ENCODE measurements at places on chromosomes 16 and 17. TPM values are rescaled to one million over a fixed set of nuclear protein-coding genes. Genes with fewer than 3 reads are reported as not detected.
A peak's percentile ranks its signal among the peaks of the same experiment; 100 is the strongest.

DNA sequence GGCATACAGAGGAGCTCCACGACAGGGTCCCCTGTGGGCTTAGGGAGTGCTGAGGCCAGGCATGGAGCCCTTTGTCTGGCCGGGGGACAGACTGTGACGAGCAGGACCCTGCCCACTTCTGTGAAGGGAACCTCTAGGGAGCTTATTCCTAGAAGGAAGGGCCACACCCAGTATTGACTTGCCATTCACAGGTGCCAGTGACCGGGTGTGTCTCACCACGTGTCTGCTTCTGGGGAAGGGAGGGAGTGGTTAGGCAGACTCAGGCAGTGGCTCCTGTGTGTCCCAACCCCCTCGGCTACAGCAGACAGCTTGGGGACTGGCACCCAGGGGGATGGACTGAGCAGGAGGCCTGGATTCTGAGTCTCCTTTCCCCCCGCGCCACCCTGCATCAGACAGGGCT lies 57.2 kb downstream of the SOCS1 start:
- DNase-seq, result no peak

DNA sequence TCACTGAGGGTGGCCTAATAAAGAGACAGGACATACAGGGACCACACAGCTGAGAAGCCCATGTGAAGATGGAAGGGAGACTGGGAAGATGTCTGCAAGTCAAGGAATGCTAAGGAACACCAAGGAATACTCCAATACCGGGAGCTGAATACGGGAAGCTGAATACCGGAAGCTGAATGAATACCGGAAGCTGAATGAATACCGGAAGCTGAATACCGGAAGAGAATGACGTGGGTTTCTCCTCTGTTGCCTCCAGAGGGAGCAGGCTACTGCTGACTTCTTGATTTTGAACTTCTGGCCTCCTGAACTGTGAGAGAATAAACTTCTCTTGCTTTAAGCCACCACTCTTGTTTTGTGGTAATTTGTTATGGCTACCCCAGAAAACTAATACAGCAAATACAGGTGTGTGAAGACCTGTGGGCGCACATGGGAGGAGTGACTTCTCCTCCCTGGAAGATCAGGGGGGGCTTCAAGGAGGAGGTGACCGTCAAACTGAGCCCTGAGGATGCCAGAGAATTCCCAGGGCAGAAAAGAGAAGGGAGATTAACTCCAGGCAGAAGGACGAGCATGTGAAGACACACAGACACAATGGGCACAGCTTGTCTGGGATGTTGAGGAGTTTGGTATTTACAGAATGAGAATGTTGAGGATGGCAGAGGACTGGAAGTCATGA lies 259.9 kb downstream of the IRF8 start:
- no peak for DNase-seq

- no peak for DNase-seq
These were observed 4.0 kb downstream of the NUPR1 start for GRCh38 chr16:28534542-28535373.

DNA sequence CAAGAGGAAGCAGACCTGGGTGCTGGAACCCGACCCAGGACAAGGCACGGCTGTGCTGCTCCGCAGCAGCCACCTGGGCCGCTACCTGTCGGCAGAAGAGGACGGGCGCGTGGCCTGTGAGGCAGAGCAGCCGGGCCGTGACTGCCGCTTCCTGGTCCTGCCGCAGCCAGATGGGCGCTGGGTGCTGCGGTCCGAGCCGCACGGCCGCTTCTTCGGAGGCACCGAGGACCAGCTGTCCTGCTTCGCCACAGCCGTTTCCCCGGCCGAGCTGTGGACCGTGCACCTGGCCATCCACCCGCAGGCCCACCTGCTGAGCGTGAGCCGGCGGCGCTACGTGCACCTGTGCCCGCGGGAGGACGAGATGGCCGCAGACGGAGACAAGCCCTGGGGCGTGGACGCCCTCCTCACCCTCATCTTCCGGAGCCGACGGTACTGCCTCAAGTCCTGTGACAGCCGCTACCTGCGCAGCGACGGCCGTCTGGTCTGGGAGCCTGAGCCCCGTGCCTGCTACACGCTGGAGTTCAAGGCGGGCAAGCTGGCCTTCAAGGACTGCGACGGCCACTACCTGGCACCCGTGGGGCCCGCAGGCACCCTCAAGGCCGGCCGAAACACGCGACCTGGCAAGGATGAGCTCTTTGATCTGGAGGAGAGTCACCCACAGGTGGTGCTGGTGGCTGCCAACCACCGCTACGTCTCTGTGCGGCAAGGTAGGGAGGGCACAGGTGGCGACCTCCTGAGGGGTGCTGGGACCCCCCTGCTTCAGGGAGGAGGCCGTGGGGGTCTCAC lies 667 bp downstream of the FSCN2 start:
- no peak for DNase-seq

DNA sequence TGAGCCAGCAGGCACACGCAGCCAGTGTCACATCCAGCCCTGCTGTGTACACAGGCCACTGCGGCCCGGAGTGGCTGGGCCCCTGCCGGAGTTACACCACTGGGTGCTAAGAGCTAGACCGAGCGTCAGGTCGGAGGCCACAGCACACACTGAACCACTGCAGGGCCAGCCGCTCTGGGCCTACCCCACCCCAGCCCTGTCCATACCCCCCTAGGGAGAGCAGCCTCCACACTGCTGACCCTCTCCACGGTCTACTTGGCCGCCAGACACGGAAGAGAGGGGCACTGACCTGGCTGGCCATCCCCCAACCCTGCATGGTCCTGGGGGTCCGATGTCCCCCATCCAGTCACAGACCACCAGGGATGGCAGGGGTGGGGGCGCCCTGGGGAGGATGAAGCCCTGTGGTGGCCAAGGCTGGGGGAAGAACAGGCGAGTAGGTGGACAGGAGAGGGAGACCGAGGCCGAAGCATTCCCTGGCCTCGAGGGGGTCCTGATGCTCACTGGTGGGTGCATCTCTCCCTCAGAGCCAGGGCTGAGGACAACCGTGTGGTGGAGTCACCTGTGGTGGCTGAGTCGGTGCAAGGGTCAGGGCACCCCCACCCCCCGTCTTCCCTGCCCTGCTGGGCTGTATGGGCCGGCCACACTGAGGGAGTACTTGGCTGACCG lies 34.9 kb upstream of the ZC3H18 start:
- no peak for DNase-seq

DNA sequence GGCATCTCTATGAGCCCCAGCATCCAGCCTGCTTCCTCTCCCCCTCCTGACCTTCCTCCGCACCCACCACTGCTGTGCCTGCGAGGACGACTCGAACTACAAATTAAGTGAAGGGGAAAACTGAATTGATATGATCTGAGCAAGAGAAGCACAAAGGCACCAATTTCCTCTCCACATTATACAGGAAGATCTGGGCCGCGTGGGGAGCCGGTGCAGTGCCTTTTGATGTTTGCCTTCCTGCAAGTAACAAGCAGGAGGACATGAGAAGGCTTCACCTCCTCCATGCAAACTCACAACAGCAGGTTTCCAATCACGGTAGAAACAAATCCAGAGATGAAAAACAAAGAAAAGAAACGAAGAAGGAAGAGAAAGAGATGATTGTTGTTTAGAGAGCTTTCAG lies 57.8 kb upstream of the MMP2 start:
- no peak for DNase-seq

- no peak for DNase-seq
These were observed 4.9 kb downstream of the IQCK start for GRCh38 chr16:19722981-19723380.

DNA sequence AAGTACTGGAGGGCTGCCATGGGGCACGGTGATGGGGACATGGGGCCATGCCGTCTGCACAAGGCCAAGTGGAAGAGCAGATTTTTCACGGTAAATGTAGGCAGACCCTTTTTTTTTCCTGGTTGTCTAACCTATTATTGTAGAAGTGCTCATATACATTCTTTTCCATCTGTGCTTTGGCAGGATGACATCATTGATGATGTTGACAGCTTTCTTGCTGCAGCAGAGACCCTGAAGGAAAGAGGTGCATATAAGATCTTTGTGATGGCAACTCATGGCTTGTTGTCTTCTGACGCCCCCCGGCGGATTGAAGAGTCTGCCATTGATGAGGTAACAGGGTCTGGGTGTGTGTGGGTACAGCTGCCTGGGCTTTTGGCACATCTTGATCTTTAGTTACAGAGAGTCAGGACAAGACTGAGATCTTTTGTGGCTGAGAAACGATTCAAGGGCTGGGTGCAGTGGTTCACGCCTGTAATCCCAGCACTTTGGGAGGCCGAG lies 23.3 kb upstream of the SLC5A10 start:
- no peak for DNase-seq

DNA sequence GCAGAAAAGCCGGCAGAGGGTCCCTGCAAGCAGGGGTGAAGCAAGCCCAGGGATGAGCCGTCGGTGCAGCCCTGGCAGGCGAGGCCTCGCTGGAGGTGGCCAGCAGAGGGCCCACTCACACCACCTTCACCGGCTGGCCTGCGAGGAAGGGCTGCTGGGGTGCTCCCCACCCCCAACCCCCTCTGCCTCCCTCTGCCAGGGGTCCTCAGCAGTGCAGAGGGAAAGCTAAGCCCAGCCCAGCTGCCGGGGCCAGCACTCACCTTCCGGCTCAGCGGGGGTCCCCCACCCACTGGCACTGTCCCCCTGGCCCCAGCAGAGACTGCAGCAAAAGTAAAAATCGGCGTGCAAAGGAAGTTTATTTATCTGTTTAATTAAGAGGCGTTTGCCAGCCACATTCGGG lies 113.4 kb downstream of the ENGASE start:
- DNase-seq, result peak; percentile 58

DNA sequence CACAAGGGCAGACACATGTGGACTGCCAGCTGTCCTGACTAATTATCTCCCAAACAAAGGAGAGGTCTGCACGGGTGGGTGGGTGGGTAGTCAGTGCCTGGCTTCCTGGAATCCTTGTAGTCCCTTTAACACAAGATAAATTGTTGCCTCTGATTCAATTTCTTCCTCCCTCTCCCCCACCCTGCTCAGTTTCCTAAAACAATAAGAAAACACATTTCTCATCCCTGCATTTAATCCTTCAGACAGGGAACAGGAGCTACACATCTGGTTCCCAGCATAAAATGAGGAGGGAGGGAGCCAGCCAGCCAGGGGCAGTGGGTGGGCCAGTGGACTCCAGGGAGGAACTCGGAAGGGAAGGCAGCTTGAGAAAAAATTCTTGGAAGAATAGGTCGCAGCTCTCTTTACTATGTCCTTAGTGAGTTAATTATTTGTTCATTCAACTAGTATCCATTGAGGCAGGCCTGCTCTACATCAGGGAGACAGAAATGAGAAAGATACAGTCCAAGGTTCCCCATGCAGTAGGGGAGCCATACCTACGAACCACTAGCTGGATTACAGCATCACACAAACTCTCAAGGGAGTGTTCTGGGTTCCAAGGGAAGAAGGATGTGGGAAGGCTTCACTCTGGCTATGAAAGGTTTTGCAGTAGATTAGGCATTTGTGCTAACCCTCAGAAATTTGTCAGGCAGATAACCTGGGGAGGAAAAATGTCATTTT lies 58.3 kb downstream of the CCT6B start:
- no peak for DNase-seq

DNA sequence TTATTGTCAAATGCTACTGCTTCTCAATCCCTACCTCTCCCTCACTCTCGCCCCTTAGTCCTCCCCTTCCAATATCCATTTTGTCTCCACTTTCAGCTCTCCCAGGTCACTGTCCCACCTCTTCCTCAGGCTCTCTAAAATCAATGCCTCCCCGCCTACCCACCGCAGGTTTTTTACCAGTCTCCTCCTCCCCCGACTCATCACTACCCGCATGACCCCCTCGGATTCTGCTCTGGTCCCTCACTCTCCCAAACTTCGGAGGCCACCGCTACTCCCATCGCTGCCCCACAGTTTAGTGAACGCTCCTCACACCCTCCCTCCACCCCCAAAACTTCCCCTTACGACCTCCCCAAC lies 513 bp downstream of the CRLF3 start:
- no peak for DNase-seq

- DNase-seq, result peak; percentile 81
These were observed 366.9 kb downstream of the SLC39A11 start for GRCh38 chr17:72725433-72726068.

GRCh38 chr16:27646806-27647205 lies 96.9 kb downstream of the KATNIP start:
- DNase-seq, result no peak

GRCh38 chr16:57527027-57527426 lies 9.3 kb downstream of the CCDC102A start:
- DNase-seq, result no peak

DNA sequence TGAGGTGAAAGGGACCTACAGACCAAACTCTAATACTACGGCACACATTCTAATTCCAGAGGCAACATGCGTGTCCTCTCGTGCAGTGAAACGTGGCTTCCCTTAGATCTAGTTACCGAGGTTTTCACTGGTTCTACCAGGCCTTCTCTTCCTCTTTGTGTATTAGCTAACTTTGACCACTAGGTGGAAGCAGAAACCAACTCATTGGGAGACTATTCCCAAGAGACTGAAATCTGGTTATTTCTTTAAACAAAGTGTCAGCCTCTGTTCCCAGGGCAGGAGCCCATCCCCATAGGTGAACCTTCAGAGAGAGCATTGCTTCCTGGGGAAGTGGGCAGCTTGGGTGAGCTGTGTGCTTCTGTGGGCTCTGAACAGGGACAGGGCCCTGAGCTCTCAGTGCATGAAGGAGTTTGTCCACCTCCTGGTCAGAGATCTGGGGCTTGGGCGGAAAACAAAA lies 19.7 kb upstream of the RCVRN start:
- peak; percentile 54 for DNase-seq

GRCh38 chr16:57690782-57691471 lies 3.7 kb upstream of the DRC7 start:
- DNase-seq, result no peak

DNA sequence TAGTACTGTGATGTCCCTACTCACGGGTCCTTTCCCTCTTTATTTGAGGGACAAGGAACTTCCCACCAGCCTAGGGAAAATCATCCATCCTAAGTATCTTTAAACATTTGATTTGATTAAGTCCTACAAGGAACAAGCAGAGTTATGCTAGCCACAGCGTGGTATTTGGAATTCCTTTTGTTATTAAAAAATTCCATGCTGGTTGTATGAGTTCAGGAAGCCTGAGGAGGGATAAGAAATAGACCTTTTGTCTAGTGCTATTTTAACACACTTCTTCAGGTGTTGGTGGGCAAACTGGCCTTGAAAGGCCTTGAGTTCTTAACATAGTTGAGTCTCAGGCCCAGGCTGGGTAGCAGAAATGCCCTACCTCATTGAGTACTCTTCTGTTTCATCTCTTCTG lies 105.4 kb upstream of the TBX2 start:
- DNase-seq, result no peak

- peak; percentile 42 for DNase-seq
These were observed 14.5 kb downstream of the SPIRE2 start for GRCh38 chr16:89842471-89843408.

Gene CCR7
- total RNA-seq, result not detected

Gene TVP23A
- total RNA-seq, result not detected

Gene AANAT
- total RNA-seq, result not detected

Gene RGS9
- total RNA-seq, result 0.24 TPM

Gene CASKIN1
- total RNA-seq, result not detected

Gene OR1A1
- total RNA-seq, result not detected

Gene PRR15L
- total RNA-seq, result not detected

Gene TBC1D28
- total RNA-seq, result not detected

Gene USP43
- 1.7 TPM for total RNA-seq

Measured in Daoy (cell line).